T-helper 1 cell (primary cell): ENCODE measurements at places on chromosomes 6 and 20.
A peak's percentile ranks its signal among the peaks of the same experiment; 100 is the strongest.

- DNase-seq = no peak
These were observed 8.1 kb upstream of the DDR1 start for GRCh38 chr6:30876039-30876730.

- no peak for DNase-seq
These were observed 28.1 kb upstream of the ASXL1 start for GRCh38 chr20:32329817-32330554.

- no peak for DNase-seq
These were observed 7.2 kb downstream of the CCR6 start for GRCh38 chr6:167130008-167130677.

GRCh38 chr20:54646156-54646517 is 170.7 kb downstream of the DOK5 start:
- DNase-seq = no peak

GRCh38 chr6:12222405-12223366 is 67.5 kb upstream of the EDN1 start:
- no peak for DNase-seq

DNA sequence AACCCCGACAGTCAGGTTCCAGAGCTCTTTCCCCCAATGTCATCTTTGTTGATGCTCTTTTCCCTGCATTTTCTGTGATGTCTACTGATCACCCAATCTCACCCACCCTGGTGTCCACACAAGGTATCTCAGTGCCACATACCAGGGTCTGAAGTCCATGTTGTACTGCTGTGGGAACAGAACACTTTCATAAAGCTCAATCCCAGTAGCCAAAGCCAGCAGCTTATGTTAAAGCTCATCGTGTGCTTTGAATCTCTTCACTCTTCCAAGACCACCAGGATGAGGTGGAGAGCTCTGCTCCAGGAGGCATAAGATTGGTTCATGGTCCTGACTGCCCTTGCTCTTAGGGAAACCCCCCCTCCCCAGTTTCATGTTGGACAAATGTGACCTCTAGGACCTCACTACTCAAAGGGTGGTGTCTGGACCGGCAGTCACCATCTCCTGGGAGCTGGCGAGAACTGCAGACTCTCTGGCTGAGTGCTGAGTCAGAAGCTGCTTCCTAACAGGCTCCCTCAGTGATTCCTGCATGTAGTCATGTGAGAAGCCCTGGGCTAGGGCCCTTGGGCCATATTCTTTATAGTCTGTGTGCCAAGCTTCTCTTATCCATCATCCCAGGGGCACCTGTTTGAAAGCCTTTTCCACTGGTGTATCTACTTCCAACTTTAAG is 13.4 kb upstream of the CPNE5 start:
- DNase-seq = no peak

DNA sequence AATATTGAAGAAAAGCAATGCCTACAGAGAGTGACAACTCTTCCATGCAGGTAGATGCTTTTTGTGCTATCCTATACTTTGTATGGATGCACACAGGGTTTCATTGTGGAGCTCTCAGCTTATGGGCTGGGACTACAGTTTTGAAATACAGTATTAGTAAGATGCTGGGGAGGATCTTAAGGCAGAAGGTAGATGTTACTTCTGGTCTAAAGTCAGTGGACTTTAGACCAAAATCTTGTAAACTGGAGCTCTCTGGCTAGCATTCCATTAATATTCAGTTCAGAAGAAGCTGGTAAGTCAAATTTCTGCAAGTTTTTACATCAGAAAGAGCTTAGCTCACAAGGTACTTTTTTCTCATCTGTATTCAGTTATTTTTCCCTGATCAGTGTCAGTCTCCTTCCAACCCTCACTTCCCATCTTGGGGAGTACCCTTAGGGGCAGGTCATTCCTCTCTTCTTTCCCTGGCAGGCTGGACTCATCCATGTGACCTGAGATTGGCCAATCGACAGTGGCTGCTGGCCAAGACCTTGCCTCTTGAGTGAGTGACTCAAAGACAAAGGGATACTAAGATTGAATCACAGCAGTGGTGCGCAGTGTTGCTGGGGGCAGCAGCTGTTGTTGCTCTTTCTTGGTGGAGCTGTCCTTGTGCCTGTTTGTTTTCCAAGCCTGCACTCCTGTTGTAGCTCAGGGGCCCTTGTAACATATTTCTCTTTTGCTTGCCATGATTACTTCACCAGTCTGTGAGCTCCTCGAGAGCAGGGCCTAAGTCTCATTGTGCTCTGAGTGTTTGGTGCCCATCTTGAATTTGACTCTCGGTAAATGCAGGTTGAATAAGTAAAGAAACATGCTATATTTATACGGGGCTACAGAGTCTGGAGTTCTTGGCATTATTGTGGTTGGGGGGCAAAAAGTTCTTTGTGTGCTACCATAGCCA is 2.8 kb upstream of the PHF20 start:
- no peak for DNase-seq

GRCh38 chr6:78465059-78465634 is 402.2 kb upstream of the IRAK1BP1 start:
- DNase-seq = no peak

- no peak for DNase-seq
These were observed 39.0 kb upstream of the PLN start for GRCh38 chr6:118509009-118509617.

DNA sequence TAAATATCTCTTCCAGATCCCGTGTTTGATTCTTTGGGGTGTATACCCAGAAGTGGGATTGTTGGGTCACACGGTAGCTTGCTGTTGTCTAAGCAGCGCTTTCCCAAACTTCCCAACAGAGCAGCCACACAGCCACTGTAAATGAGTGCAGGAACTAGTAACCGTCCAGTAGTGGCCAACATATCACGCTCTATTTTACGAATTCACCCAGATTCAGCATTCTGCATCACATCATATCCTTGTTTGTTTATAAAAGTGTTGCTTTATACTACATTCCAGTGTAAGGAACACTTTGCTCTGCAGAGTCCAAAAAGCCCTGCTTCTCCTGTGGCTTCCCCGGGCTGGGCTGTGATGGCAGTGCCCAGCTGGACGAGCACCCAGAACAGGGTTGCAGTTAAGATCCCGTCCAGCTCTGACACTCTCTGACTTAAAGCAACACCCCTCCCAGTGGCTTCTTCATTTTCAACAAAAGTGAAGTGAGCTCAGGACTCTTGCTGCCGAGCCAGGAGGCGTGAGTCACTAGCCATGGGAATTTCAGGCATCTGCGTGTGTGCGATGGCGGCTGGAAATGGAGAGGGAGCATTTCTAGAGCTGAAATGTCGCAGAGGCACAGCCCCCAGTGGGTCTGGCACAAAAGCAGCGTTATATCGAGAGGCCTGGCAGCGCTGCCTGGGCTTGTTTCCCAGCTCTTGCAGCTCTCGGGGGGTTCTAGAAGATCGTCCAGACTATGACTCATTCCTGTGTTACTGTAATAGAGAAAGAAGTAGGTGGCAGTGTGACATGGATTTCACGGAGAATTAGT is 216.3 kb upstream of the ECI2 start:
- no peak for DNase-seq

GRCh38 chr6:139131736-139132280 is 3.1 kb upstream of the HECA start:
- no peak for DNase-seq

GRCh38 chr6:64874776-64875175 is 832.2 kb downstream of the EYS start:
- DNase-seq = no peak

GRCh38 chr6:52416629-52417151 is 3.5 kb upstream of the EFHC1 start:
- peak; percentile 66 for DNase-seq

DNA sequence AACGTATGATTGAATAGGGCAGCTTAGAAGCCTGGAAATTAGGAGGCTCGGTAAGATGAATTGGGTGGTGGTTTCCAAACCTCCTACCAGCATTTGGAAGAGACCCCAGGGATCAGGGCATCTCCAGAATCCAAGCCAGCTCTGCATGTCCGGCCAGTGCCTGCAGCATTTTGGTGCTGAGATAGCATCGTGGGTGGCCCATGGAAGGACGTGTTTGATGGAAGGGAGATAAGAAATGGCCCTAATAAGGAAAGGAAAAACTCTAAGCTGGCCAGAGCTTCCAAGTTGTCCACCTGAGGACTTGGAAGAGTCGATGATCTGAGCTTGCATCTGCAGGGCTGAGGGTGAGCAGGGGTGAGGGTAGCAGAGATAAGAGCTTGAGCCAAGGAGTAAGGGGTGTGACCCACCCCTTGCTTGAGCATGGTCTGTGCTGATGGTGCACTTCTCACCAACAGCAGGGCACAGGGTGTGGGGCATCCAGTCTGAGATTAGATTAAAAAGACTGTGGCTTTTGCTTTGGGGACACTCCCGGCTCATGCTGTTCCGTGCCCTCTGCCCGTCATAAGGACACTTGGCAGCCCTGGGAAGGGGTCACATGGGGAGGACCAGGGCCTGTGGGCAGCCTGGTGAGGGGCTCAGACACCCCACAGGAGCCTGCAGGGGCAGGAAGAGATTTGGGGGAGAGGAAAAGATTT is 213.2 kb downstream of the ERMARD start:
- no peak for DNase-seq

DNA sequence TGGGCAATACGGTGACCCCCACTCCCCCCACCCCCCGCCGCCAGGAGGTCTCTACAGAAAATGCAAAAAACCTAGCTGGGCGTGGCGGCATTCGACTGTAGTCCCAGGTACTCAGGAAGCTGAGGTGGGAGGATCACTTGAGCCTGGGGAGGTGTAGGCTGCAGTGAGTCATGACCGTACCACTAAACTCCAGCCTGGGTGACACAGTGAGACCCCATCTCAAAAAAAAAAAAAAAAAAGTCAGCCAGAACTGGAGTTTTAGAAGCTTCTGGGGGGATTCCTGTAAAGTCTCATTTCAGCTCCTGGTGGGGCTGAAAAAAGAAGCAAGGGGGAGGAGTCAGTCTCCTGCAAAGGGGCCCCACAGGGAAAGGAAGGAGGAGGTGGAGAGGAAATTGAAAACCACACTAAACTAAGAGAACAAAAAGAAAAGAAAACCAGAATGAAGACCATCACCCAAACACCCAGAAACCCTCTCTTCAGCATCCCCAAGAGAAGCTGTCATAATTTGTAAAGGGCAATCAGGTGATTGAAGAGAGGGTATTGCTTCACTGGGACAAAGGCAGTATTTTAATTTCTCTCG is 50.4 kb downstream of the NOL4L start:
- peak; percentile 49 for DNase-seq

DNA sequence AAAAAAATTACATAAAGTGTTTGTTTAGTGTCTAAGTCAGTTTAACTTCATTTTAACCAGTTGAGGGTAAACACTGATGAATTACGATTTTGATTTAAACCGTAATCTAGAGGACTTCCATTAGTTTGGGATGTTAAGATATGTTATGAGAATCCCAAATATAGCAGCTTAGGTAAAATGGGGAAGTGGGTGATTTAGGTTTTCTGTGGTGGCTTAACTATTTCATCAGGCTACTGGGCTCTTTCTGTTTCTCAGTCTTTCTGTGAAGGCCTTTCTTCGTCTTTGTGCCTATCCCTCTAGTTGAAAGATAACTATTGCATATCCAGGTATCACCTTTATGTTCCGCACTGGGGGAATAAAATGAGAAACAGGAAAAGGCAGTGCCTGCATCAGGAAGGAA is 27.9 kb downstream of the CENPW start:
- DNase-seq = no peak

DNA sequence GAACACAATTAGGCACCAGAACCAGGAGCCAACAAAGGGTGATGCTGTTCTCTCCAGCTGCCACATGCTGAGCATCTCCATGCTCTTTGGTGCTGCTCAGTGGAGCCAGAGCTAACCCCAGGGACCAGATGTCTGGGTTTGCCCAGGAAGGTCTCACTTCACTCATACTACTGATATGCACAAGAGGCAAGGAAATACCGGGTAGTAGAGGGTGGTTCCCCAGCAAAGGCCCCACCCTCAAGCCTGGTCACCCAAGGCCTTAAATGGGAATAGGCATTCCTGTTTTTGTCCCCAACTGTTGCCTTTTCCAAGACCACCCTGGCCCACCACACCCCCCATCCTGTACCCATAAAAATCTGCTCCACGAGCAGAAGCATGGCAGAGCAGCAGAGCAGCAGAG is 204.5 kb upstream of the TAB2 start:
- DNase-seq = no peak

GRCh38 chr6:52577022-52577777 is at the start of gene TRAM2:
Gene TRAM2 (minus strand): TSS chr6:52577060. CDS start chr6:52576915, 145 bp downstream.
- peak; percentile 69 for DNase-seq

DNA sequence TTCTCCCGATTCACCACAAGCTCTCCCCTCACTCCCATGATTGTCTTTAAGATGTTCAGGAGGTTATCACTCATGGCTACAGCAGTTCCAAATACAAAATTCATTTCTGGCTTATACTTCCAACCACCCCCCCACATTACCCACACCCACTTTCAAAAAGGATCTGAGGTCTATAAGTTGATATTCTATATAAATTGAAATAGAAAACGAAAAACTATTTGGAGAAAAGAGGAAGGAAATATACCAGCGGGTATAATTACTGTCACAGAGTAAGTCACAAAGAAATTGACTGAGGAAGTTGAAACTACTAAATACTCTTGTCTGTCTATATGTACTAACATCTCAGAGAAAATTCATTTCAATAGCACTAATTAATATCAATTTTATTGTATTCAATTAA is 112.7 kb upstream of the TNFAIP3 start:
- DNase-seq = no peak

GRCh38 chr6:160667639-160668481 is 3.8 kb upstream of the LPA start:
- peak; percentile 38 for DNase-seq

DNA sequence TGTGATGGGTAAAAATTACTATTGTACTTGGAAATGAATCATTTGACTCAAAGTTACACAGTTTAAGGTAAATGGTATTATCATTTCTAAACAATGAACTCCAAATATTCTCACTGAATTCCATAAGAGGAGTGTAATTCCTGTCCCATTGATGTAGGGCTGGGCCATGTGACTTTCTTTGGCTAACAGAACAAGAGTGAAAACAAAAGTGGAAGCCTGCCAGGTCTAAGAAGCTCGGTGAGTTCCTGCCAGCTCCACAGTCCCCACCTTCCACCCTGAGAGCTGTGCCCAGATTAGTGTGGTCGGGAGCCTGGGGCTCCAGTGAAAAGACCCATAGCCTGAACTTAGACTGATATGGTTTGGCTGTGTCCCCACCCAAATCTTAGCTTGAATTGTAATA is 24.6 kb downstream of the TBXT start:
- DNase-seq = no peak

DNA sequence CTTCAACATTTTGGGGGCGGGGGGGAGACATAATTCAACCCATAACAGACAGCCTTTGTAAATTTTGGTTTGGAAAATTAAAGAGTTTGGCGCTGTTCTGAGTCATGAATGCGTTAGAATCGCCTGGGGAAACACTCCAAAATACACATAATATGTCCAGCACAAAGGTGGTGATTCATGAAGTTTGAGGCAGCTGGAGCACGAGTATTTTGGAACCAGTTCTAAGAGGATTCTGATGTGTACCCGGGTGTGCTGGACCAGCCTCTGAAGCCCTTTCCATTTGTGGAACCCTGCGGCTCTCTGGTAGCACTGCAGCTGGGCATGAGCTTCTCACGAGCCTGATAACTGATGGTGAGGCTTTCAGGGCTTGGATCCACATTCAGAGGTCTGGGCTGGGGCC is 4.7 kb downstream of the GMPR start:
- DNase-seq = no peak

DNA sequence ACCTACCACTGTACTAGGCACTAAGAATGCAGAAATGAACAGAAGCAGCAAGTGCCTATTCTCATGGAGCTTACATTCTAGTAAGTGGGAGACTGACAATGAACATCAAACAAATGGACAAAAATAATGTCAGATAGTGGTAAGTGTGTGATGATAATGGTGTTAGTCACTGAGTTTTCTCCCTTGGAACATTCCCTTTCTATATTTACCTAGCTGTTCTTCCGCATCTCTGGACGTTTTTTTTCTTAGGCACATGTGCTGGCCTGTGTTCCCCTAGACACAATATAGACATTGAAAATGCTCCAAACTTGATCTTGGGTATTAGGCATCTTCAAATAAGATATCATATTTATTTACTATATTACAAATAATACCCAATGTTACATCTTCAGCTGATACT is 218.1 kb upstream of the GJE1 start:
- no peak for DNase-seq
